ENCODE measurements at places on chromosomes 12 and 14. TPM values are rescaled to one million over a fixed set of nuclear protein-coding genes. Genes with fewer than 3 reads are reported as not detected.

GRCh38 chr12:51197736-51198567 lies 19.9 kb downstream of the POU6F1 start:
- no peak for DNase-seq

DNA sequence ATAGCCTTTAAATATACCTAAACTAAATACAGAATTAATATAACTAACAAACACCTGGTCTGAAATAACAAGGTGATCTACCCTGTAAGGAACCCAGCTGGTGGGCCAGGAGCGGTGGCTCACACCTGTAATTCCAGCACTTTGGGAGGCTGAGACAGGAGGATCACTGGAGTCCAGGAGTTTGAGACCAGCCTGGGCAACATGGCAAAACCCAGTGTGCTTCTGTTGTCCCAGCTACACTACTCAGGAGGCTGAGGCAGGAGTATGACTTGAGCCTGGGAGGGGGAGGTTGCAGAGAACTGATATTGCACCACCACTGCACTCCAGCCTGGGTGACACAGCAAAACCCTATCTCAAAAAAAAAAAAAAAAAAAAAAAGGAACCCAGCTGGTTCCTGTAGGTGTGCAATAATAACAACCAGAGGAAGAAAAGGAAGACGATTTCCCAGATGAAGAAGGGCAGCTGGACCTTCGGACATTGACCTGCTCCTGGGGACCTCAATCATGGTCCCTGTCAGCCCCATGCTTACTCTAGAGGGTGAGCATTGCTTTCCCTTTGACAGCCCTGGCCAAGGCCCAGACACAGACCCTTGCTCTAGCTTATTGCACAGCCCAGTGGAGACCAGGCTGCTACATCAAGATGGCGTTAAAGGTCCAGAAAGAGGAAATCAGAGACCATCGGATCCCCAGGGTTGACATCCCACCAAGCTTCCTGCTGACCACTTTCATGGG lies 5.4 kb downstream of the FOS start:
- no peak for DNase-seq

FAM186B gene
- 0.16 TPM for total RNA-seq

DNA sequence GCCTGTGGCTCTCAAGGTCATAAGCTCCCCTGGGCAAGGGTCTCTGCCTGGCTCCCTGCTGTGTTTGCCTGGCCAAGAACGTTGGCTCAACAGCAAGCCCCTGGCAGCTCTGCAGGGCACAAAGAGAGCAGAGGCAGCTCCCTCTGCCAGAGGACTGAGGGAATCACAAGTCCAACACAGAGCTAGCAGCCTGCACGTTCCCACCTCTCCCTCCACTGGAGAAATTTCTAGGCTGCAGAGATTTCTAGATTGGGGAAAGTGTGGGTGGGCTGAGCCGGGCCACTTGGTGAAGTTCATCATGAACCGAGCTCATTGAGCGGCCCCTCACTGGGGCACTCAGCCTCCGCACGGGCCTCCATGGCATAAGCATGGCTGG lies 19.8 kb downstream of the ZFYVE21 start:
- DNase-seq = no peak

RDH12 gene
- not detected for total RNA-seq

UBR7 gene
- 35.4 TPM for total RNA-seq

LRTM2 gene
- not detected for total RNA-seq

GRCh38 chr12:55736780-55737580 lies 5.9 kb upstream of the GDF11 start:
- peak; percentile 66 for DNase-seq

CSRP2 gene
- total RNA-seq = 0.84 TPM

DNA sequence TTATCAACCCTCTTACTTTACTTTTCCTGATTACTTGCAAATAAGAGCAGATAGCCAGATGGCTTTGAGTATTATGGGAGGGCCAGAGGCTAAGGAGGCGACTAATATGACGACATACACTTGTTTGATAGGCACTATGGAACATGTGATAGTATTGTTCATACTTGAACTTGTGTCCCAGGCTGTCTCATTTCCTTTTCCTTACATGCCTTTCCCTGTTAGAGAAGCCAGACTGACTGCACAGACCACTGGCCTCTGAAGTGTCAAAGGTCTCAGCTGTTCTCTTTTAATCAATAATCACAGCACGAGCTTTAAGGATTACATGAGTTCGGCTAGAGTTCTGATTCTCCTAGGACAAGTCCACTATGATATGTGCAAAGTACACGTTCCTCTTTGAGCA lies 326.0 kb downstream of the PRKD1 start:
- DNase-seq = no peak

DNA sequence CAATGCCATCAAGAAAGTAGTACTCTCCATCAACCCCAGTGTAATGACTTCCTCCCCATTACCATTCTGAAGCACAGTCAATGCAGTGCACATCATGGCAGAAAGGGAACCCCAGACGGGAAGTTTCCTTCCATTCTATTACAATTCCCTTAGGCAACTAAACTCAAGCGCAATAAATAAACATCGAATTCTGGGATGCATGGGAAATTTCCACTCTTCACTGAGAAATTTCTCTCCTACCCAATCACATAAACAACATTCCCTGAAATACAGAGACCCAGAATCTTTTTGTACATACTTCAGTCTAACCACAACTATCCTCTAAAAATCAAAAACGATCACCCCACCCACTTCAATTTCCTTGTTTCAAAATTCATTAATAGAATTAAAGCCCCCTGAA lies 20.0 kb downstream of the SARNP start:
- DNase-seq = no peak

- no peak for DNase-seq
Measured at GRCh38 chr12:38282886-38283285, 33.7 kb upstream of the ALG10B start.

GRCh38 chr14:96119947-96120346 lies 80.8 kb downstream of the C14orf132 start:
- no peak for DNase-seq

DNA sequence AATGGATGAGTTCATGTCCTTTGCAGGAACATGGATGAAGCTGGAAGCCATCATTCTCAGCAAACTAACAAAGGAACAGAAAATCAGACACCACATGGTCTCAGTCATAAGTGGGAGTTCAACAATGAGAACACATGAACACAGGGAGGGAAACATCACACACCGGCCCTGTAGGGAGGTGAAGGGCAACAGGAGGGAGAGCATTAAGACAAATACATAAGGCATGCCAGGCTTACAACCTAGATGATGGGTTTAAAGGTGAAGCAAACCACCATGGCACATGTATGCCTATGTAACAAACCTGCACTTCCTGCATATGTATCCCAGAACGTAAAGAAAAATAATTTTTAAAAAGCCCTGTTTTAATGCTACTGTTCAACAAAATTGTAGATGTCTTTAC lies 914.2 kb upstream of the ATXN7L3B start:
- DNase-seq = no peak

Data from activated naive CD4-positive, alpha-beta T cell treated with anti-CD3 and anti-CD28 coated beads, Interleukin-2, amount 50 U/mL, for 72 hours (primary cell).